ENCODE measurements at places on chromosomes 5 and 9. TPM values are rescaled to one million over a fixed set of nuclear protein-coding genes. Genes with fewer than 3 reads are reported as not detected.

GRCh38 chr9:3337515-3338225 is 188.1 kb downstream of the RFX3 start:
- DNase-seq, result no peak
- H3K27me3 ChIP-seq, result no peaks in the 10 kb centered on the region
- no peak overlapping the region for H3K27ac ChIP-seq
- peaks cover 11% of the 10 kb centered on the region for H3K36me3 ChIP-seq
- no peaks in the 10 kb centered on the region for H3K4me1 ChIP-seq

GRCh38 chr9:93108291-93109041 is 12.4 kb downstream of the CARD19 start:
- H3K27ac ChIP-seq, result no peak overlapping the region
- no peak overlapping the region for H3K4me3 ChIP-seq
- H3K4me1 ChIP-seq, result peaks cover 28% of the 10 kb centered on the region
- H3K27me3 ChIP-seq, result no peaks in the 10 kb centered on the region

DNA sequence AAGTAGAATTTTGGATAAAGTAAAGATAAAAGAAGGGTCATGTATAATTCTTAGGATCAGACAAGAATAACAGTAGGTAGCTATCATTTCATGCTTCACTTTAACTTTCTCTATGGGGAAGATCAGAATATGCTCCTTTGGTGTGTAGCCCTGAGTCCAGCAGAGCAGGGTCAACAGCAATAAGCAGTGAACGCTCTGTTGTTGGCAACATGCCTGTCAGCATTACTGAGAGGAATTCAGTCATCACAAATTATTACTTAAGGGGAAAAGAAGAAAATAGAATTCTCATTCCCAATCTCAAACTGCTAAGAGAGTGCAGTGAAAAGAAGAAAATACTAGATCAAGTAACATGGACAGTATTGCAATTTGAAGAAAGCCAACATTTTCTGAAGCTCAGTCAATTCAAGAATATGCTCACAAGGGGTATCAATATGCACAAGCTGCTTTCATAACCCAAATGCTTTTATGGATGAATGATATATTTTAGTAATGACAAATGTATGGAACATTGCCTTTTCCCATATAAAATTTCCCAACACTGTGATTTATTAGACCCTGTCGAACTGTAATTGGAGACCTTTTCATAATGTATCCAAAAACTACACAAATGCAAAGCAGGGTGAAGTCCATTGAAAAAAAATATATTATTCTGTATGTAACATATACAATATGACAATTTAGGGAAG is 1359.4 kb downstream of the EFNA5 start:
- H3K27me3 ChIP-seq, result no peaks in the 10 kb centered on the region
- H3K27ac ChIP-seq, result no peak overlapping the region
- H3K36me3 ChIP-seq, result no peaks in the 10 kb centered on the region

- no peak overlapping the region for H3K27ac ChIP-seq
- H3K27me3 ChIP-seq, result no peaks in the 10 kb centered on the region
- no peaks in the 10 kb centered on the region for H3K36me3 ChIP-seq
- peaks cover 25% of the 10 kb centered on the region for H3K4me1 ChIP-seq
- no peak overlapping the region for H3K4me3 ChIP-seq
These were observed 117.6 kb upstream of the ANKRD55 start for GRCh38 chr5:56350597-56351170.

DNA sequence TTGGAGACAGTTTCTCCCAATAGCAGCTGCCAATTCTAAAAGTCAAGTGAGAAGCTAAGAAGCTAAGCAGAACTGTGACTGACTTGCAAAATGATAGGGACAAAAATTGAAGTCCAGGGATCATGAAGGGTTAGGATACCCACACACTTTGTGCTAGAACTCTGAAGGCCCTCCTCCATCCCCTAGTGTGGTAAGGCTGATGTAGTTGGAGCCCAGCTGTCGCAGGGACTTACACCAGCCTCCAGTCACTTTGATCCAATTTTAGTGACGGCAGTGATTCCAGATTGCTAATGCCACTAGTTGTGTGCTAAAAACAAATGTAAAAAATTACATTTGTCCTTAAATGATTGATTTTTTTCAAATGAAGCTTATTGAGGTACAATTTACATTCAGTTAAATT is 742.7 kb upstream of the ZNF608 start:
- peaks cover 12% of the 10 kb centered on the region for H3K4me1 ChIP-seq
- no peak overlapping the region for H3K27ac ChIP-seq
- H3K4me3 ChIP-seq, result no peak overlapping the region
- no peak for DNase-seq
- peaks cover 9% of the 10 kb centered on the region for H3K27me3 ChIP-seq

GRCh38 chr9:91495450-91495849 is 71.8 kb upstream of the NFIL3 start:
- no peaks in the 10 kb centered on the region for H3K4me1 ChIP-seq
- no peaks in the 10 kb centered on the region for H3K36me3 ChIP-seq
- H3K4me3 ChIP-seq, result no peak overlapping the region
- peaks cover 20% of the 10 kb centered on the region for H3K27me3 ChIP-seq
- no peak for DNase-seq

DNA sequence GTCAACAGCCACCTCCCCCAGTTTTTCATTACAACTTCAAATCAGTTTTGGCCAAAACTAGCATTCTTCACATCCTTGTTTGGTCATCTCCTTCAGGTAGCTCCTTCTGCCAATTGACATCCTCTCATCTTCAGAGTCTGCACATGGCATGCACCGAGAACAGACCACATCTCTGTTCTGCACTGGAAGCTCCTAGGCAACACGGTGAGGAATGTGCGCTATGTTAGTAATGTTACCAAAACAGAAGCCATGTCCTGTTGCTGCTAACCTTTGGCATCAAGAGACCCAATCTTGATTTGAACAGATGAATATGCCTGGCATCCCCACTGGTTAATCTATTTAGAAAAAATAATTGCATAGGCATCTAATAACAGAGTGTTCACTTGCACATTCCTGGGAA is 5.1 kb upstream of the HK3 start:
- no peaks in the 10 kb centered on the region for H3K27me3 ChIP-seq
- peaks cover 59% of the 10 kb centered on the region for H3K36me3 ChIP-seq
- peaks cover 8% of the 10 kb centered on the region for H3K4me1 ChIP-seq
- H3K27ac ChIP-seq, result no peak overlapping the region
- DNase-seq, result no peak
- H3K4me3 ChIP-seq, result no peak overlapping the region

- no peaks in the 10 kb centered on the region for H3K27me3 ChIP-seq
- no peak overlapping the region for H3K27ac ChIP-seq
- H3K4me1 ChIP-seq, result no peaks in the 10 kb centered on the region
- peaks cover 66% of the 10 kb centered on the region for H3K36me3 ChIP-seq
- DNase-seq, result no peak
These were observed 206.4 kb downstream of the COMMD10 start for GRCh38 chr5:116291271-116291670.

DNA sequence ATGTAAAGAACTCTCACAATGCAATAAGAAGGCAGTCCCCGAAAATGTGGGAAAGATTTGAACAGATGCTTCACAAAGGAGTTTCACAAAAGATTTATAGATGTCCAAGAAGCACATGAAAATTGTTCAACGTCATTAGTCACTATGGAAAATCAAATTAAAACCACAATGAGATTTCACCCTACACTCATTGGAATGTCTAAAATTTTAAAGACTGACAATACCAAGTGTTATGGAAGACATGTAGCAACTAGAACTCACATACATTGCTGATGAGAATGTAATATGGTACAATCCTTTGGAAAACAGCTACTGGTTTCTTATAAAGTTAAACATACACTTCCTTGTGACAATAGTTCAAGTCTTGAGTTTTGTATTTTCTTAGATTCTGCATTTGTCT is 11.0 kb upstream of the RECK start:
- no peaks in the 10 kb centered on the region for H3K36me3 ChIP-seq
- DNase-seq, result no peak
- peaks cover 14% of the 10 kb centered on the region for H3K4me1 ChIP-seq
- H3K27me3 ChIP-seq, result no peaks in the 10 kb centered on the region

DNA sequence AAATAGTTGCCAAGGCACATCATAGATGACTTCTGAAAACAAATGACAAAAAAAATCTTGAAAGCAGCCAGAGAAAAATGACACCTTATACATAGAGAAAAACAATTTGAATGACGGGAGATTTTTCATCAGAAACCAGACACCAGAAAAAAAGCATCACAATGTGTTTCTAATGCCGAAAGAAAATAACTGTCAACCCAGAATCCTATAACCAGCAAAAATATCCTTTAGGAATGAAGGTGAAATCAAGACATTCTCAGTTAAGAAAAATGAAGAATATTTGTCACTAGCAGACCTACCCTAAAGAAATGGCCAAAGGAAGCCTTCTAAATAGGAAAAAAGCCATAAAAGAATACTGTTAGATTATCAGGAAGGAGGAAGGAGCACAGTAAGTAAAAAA is 54.0 kb downstream of the SPTLC1 start:
- DNase-seq, result no peak
- no peak overlapping the region for H3K4me3 ChIP-seq
- H3K27ac ChIP-seq, result no peak overlapping the region
- peaks cover 91% of the 10 kb centered on the region for H3K36me3 ChIP-seq
- no peaks in the 10 kb centered on the region for H3K27me3 ChIP-seq

DNA sequence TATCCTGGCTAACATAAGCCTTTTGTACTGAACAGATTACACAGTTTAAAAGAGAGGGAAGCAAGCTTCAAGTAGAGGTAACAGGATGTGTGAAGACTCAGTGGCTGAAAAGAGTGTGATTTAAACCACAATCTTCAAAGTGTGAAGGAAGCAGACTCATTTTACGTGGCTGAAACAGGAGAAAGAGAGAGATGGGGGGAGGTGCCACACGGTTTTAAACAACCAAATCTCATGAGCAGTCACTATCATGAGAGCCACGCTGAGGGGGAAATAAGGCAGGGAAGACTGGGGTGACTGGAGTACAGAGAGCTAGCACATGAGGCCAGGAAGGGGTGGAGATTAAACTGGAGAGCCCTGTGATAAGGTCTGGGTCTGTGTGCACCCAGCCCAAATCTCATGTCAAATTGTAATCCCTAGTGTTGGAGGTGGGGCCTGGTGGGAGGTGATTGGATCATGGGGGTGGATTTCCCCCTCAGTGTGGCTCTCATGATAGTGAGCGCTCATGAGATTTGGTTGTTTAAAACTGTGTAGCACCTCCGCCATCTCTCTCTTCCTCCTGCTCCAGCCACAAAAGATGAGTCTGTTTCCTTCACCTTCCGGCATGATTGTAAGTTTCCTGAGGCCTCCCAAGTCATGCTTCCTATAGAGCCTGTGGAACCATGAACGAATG is 318.6 kb upstream of the CD180 start:
- no peaks in the 10 kb centered on the region for H3K36me3 ChIP-seq
- no peak overlapping the region for H3K27ac ChIP-seq
- H3K4me3 ChIP-seq, result no peak overlapping the region
- no peak for DNase-seq
- H3K4me1 ChIP-seq, result no peaks in the 10 kb centered on the region
- H3K27me3 ChIP-seq, result peaks cover 2% of the 10 kb centered on the region

- no peak for DNase-seq
- no peak overlapping the region for H3K27ac ChIP-seq
- no peaks in the 10 kb centered on the region for H3K36me3 ChIP-seq
- peaks cover 7% of the 10 kb centered on the region for H3K4me1 ChIP-seq
- peaks cover 19% of the 10 kb centered on the region for H3K27me3 ChIP-seq
- no peak overlapping the region for H3K4me3 ChIP-seq
These were observed 20.0 kb upstream of the NPM1 start for GRCh38 chr5:171367424-171368370.

DNA sequence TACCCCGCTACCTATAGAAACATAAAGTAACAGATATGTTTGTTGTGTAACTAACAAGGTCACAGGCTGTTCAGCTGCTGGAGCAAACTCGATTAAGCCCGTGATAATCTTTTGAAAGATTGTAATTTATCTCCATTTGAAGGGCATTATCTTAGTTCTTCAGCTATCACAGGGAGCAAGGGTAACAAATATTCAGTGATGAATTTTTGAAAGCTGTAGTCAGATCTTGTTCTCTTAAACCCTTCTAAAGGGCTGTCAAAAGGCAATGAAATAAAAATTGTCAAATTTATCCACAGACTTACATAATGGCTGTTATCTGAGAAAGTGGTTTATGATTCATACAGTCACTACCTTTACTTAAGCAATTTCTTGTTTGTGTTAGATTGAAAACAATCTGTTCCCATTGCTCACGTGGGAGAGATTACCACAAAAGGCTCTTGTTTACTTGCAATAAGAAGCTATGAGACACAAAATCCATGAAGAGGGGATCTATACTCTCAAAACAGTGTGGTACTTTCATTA is 78.3 kb upstream of the ZNF608 start:
- no peaks in the 10 kb centered on the region for H3K27me3 ChIP-seq
- H3K4me1 ChIP-seq, result peaks cover 17% of the 10 kb centered on the region
- H3K27ac ChIP-seq, result peak overlapping the region; percentile 74
- H3K36me3 ChIP-seq, result no peaks in the 10 kb centered on the region

DNA sequence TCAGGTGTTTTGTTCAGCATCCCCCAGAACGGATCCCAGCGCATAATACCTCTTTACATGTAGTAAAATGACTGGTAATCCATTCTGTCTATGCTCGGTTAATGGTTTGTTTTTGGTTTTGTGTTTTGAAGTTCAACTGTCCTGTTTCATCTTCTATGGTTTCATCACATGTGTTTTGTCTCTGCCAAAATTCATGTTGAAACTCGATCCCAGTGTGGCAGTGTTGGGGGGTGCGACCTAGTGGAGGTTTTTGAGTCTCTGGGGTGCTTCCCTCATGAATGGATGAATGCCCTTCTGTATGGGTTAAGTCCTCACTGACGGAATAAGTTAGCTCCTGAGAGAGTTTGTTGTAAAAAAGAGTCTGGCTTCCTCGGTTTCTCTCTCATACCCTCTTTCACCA is 317.4 kb downstream of the KDM4C start:
- H3K27me3 ChIP-seq, result no peaks in the 10 kb centered on the region
- H3K4me3 ChIP-seq, result no peak overlapping the region
- DNase-seq, result no peak
- no peak overlapping the region for H3K27ac ChIP-seq
- H3K4me1 ChIP-seq, result no peaks in the 10 kb centered on the region
- peaks cover 77% of the 10 kb centered on the region for H3K36me3 ChIP-seq

DNA sequence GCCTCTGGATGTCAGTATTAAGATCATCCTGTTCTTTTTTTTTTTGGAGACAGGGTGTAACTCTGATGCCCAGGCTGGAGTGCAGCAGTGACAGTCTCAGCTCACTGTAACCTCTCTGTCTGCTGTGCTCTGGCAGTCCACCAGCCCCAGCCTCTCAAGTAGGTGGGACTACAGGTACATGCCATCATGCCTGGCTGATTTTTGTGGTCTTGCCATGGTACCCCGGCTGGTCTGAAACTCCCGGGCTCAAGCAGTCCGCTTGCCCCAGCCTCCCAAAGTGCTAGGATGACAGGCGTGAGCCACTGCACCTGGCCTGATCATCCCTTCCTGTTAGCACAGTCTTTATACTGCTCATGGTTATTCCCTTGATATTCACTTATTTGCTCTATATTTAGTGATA is 3.5 kb downstream of the KDM4C start:
- H3K4me3 ChIP-seq, result peak overlapping the region; percentile 48
- DNase-seq, result no peak
- H3K27ac ChIP-seq, result no peak overlapping the region
- peaks cover 69% of the 10 kb centered on the region for H3K4me1 ChIP-seq
- H3K27me3 ChIP-seq, result no peaks in the 10 kb centered on the region

GRCh38 chr5:155290937-155291336 is 277.4 kb downstream of the KIF4B start:
- no peak overlapping the region for H3K4me3 ChIP-seq
- H3K36me3 ChIP-seq, result no peaks in the 10 kb centered on the region
- DNase-seq, result no peak
- no peaks in the 10 kb centered on the region for H3K27me3 ChIP-seq
- no peak overlapping the region for H3K27ac ChIP-seq

Gene DMGDH
- not detected for total RNA-seq

Gene ARSI
- not detected for total RNA-seq

Gene LCN15
- not detected for total RNA-seq

Gene SLC34A1
- not detected for total RNA-seq

Gene RNF14
- 30.4 TPM for total RNA-seq

Gene PTPN3
- 0.05 TPM for total RNA-seq

Gene LRRTM2
- 0.07 TPM for total RNA-seq

Gene MTAP
- total RNA-seq, result 30.4 TPM

Gene PCDHA1
- total RNA-seq, result not detected

Gene RNF44
- total RNA-seq, result 78.6 TPM

Data from activated B cell treated with CpG ODN at 0.5 μM for 24 hours (primary cell).